NCI-H2081 (cell line): ENCODE measurements at places on chromosomes 3 and 15.

DNA sequence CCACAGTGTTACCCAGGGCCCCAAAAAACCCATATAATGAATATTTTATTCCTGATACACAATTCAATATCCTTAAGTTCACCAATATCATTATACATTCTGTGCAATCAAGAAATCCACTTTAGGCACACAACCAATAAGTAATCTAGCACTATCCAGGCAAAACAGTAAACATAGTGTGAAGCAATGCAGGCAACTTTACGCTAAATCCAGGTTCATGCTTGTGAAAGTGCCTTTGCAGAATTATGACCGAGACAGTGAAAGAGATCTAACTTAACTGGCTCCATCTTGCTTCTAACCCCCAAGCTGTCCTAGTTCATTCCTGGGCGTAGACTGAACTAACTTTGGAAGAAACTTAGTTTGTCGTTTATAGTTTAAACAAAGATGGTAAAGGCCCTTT lies 34.2 kb upstream of the INO80 start:
- DNase-seq: no peak

DNA sequence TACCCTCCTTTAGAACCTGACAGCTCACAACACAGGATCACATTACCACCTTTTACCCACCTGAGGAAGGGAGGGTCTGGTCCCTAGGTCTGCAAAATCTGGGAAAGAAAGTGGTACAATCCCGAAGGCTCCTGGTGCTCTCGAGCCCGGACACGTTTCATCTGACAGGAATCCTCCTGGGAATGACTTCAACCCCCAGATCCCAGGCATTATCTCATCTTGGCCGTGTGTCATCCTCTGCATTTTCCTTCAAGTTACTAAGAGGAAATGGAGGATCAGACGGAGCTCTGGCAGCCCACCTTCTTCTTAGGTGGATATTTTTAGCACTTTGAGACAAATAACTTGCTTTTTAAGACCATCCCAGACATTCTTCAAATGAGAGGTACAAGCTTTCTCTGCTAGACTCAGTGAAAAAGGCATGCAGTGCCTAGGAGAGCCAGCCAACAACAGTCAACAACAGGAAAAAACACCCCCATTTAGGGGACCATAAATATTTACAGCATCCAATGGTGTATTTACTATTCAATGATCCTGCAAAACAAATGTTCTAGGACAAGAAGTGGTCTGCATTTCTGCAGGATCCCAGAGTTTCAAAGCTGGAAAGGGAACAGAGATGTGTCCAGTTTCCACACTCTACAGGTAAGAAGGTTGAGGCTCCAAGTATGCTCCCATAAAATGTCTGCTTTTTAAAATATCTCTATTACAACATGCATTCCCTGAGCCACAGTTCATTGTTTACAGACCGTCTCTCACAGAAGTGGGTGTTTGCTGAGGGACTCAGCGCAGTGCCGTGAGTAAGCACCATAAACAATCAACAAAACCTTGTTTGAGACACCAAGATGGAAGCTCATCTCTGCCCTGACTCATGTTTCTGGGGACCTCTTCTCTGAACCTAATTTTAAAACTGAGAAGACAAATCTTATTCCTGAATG lies 38.3 kb upstream of the ARHGEF3 start:
- no peak for DNase-seq

DNA sequence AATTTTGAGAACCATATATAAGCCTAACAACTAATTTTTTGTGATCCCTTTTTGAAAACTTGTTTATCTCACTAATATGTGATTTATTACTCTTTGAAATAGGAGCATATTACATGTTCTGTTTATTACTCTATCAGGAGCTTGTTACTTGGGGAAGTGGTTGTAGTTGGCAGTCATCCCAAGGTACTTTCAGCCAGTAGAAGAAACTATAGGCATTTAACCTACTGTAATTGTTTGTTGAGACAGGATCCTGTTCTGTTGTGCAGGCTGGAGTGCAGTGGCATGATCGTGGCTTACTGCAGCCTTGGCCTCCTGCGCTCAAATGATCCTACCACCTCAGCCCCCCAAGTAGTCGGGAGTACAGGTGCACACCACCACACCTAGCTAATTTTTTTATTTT lies 195.6 kb downstream of the TCF12 start:
- no peak for DNase-seq

GRCh38 chr3:117170094-117170493 lies 460.5 kb downstream of the TUSC7 start:
- no peak for DNase-seq
